ENCODE measurements at places on chromosomes 3 and 15. TPM values are rescaled to one million over a fixed set of nuclear protein-coding genes. Genes with fewer than 3 reads are reported as not detected.

GRCh38 chr15:26888761-26889160, 21.9 kb downstream of the GABRA5 start:
- ATAC-seq: peak; percentile 64

- no peak for ATAC-seq
Observed at GRCh38 chr3:45212095-45212468, 14.0 kb downstream of the TMEM158 start.

DNA sequence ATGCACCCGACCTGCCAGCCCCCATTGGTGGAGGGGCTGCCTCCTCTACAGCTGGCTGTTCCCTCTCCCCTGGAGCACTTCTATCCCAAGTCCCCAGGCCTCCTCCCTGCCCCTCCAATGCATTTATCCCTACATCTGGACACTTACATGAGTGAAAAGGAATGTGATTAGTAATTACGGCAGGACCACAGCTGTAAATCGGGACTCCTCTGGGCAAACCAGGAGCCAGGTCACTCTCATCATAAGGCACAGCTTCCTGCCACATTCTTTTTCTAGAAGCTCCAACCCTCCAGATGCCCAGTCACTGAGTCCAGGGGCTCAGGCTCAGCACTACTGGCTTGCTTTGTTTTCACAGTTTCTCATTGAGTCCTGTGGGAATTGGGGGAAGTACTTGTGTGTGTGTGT, 54.3 kb downstream of the IL20RB start:
- no peak for ATAC-seq

DNA sequence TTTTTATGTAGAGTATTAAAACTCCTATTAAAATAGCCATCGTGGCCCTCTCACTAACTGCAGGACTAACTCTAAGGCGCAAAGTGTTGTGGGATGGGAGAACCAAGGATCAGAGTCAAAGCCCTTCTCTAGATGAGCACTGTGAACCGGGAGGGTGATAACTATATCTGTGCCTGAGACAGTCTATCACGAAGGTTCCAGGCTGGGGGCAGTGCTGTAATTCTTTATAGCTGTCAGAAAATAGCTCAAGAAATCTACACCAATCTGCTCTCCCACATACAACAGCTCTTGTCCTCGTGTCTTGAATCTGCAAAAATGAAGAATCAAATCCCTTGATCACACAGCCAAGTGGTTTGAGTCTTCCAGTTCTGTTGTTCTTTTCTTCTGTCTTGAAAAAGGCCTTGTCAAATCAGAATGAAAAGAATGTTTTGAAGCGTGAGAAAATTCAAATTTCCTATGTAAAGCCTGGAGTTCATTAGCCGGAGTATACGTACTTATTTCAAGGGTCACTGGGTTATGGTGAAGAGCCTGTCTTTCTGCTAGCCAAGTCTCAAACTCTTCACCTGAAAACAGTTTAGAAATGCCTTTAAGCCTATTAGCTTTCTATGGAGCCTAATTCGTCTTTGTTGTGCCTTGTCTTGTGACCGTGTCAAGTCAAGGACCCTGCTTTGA, 185.3 kb upstream of the NECTIN3 start:
- ATAC-seq: no peak

GRCh38 chr3:15637131-15637951, 35.8 kb downstream of the BTD start:
- ATAC-seq: no peak

- ATAC-seq: no peak
Observed at GRCh38 chr3:42067326-42067725, 23.8 kb upstream of the TRAK1 start.

GRCh38 chr3:177523067-177523675, 325.9 kb upstream of the TBL1XR1 start:
- ATAC-seq: no peak

DNA sequence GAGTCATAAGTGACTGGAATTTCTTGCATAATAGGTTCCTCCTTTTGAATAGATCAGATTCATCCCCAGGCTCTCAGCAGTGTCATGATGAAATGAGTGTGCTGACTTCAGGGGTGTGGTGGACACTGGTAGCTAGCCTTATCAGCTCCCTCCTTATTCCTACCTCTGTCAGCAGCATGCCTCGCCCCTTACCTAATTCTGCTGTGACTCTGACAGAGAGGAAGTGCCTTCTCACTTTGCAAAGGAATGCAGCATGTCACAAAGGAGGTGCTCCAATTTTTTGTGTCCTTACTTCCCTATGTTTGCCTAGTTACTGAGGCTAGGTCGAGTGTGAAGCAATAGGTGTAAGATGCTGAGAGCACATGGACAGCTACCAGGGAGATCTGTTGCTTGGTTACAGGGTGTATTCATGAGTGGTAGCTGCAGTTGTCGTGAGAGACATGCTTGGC, 90.6 kb downstream of the TNFAIP8L3 start:
- peak; percentile 99 for ATAC-seq

- ATAC-seq: no peak
Observed at GRCh38 chr15:90685591-90686434, 31.3 kb upstream of the BLM start.

GRCh38 chr3:146543461-146544001, 876 bp downstream of the PLSCR1 start:
- peak; percentile 9 for ATAC-seq

GRCh38 chr15:58064082-58064979, 1.2 kb downstream of the ALDH1A2 start:
- no peak for ATAC-seq

- ATAC-seq: peak; percentile 78
Observed at GRCh38 chr3:71724584-71725270, 475 bp downstream of the EIF4E3 start.

GRCh38 chr3:72530426-72530825, 317.8 kb downstream of the SHQ1 start:
- no peak for ATAC-seq

DNA sequence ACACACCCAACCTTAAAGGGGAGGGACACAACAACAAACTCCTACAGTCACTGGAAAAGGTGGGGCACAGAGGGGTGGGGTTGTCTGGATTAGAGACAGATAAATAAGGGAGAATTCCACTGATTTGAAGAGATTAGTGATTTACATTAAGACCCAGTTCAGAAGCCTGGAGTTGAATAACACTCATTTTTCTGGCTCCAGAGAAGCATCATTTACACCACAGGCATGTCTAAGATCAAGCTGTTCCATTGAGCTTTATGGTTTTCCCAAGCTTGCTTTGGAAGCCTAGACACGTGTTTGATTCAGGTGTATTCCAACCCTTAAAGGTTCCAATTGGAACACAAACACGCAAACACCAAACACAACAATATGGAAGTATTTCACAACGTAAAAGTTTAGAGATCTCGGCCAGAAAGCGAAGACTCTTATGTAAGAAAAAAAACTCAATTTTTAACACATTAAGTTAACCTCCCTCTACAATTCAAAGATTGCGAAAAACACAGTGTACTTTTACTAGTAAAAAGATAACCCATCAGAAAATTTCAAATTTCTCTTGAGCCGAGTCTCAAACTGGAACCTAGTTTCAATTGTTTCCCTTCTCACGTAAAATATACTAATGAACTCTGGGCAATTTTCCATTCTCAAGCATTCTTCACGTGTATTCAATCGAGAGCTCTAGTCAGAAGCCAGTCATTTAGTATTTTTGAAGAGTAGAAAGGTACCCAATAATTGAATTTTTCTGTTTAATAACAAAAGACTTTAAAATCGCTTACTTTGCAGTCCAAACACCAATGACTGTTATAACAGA, 2.1 kb downstream of the TRA2B start:
- ATAC-seq: no peak

GRCh38 chr3:138205527-138205926, 18.4 kb downstream of the ARMC8 start:
- ATAC-seq: no peak

GRCh38 chr15:38021259-38021658, 86.8 kb downstream of the TMCO5A start:
- ATAC-seq: no peak

The LRTM1 gene
- total RNA-seq: not detected

The CCDC71 gene
- total RNA-seq: 15.7 TPM

The RASA2 gene
- 10.0 TPM for total RNA-seq

The CSPG5 gene
- 0.48 TPM for total RNA-seq

The C3orf22 gene
- not detected for total RNA-seq

The CLDN11 gene
- total RNA-seq: 1.2 TPM

The ATP8B4 gene
- 0.56 TPM for total RNA-seq

Measured in esophagus mucosa (tissue), 1 donor.